ENCODE measurements at places on chromosomes 2 and 18.

- no peak for DNase-seq
These were observed 1363.9 kb upstream of the CRIM1 start for GRCh38 chr2:34991508-34992274.

- no peak for DNase-seq
These were observed 178.0 kb downstream of the ASXL3 start for GRCh38 chr18:33755931-33756560.

DNA sequence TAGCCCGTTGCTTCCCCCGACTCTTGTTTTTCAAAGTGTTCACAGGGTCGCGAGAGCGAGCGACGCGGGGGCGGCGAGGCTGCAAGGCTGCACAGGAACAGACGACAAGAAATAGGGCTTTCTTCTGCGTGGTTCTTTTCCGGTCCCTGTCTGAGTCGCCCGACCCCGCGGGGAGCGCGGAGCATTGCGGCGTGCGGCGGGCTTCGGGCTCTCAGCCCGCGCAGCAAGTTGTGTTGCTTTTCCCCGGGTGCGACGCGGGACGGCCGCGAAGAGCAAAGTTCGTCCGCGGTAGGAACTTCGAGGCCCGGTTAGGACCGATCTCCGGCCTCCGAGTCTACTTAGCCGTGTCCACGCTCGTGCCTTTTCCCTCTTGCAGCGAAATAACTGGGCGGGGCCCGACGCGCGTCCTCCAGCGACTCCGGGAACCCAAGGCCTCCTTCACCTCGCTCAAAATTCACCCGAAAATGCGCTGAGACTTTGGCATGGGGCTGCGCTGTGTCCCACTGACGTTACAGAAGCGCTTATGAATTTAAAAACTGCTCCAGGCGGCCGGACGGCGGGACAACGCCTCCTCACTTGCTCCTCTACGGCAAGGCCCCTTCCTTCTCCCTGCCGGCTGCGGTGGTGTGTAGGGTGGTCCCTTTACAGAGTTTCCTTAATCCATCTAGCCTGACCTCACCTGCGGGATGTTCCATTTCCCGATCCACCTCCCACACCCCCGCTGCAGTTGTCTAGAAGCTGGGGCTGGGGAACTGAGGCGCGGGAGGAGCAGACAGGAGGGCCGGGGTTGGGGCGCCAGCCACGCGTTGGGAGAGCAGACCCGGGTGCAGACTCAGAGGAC is 1.5 kb upstream of the BCL2L11 start:
- no peak for DNase-seq

- no peak for DNase-seq
These were observed 22.0 kb upstream of the RALBP1 start for GRCh38 chr18:9453283-9453682.

- DNase-seq: no peak
These were observed 203.4 kb upstream of the TRIB2 start for GRCh38 chr2:12513339-12513738.

GRCh38 chr2:238376884-238377391 is 49.8 kb upstream of the ASB1 start:
- DNase-seq: no peak

- no peak for DNase-seq
These were observed 797 bp downstream of the CTIF start for GRCh38 chr18:48539406-48540250.

DNA sequence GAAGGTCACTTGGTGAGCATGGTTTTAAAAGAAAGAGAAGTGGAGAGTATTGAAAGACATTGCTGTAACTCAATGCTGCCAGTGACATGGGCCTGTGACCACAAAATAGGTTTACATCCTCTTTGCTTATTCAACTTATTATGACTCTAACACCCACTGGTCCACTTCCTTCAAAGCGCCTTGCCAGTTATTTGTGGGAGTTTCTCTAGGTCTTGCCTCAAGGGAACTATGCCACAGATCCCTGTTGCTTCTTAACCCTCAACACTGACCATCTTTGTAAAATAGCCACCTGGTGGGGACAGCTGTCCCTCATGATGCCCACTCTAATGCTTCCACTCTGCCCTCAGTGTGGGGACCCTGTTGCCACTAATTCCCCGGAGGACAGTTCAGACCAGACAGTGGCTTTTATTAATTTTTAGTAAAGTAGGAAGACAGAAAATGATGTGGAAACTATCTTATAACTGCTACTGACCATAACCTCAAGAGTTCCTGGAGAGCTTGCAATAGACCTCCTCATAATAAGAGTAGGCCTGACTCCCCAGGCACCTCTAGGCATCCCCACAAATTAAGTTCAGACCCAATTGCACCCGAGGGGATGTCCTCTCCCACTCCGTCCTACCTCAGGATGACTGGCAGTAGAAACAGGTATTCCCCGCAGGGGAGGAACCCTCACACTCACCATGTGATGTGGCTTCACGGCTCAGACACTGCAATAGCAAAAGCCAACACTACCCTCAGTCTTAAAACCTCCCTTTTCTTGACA is 31.3 kb upstream of the SLC25A52 start:
- DNase-seq: no peak

- no peak for DNase-seq
These were observed 483.0 kb upstream of the ID2 start for GRCh38 chr2:8198766-8199382.

GRCh38 chr2:182545420-182546167 is 118.8 kb upstream of the PDE1A start:
- no peak for DNase-seq

- DNase-seq: no peak
These were observed 12.2 kb downstream of the SCN1A start for GRCh38 chr2:166115589-166115988.

DNA sequence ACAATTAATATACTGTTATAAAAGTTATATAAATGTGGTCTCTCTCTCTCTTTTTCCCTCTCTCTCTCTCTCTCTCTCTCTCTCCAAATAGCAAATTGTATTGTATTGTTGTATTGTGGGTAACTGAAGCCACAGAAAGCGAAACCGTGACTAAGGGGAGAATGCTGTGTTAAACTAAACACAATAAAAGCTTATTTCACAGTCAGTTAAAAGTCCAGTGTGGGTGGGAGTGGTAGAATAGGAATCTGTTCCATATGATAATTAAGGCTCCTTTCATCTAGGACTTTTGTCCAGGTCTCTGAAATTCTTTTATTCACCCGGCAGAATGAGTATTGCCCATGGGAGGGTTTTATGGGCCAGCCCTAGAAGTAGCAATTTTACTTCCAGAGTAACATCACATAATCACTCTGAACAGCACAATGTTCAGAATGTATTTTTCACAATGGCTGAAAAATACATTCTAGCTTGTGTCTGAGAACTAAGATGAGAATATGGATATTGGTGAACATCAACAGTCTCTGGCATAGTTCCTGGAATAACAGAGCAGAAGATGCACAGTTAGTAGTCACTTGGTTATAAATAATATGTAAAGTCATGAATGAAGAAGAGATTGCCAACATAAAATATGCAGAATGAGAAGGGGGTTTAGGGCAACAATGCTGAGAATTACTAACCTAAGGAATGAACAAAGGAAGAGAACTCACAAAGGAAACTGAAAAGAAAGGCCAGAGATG is 399.1 kb downstream of the PLCL1 start:
- no peak for DNase-seq

DNA sequence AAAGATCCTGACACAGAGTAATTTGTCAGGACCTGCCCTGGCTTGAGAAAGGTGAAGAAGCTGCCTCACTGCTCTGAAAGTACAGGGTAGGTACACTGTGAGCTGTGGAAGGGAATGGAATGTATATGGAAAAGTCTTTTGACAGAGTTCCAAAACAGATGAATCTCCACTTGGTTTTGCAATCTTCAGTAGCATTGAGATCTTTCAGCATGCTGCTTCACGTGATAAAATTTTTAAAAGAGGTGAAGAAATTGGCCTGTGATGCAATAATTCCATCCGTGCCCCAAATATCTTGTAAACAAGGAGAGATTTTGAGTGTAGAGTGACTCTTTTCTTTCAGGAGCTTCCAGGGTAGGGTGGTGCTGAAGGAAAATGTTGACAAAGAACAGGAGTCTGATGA is 123.1 kb downstream of the OSR1 start:
- no peak for DNase-seq

DNA sequence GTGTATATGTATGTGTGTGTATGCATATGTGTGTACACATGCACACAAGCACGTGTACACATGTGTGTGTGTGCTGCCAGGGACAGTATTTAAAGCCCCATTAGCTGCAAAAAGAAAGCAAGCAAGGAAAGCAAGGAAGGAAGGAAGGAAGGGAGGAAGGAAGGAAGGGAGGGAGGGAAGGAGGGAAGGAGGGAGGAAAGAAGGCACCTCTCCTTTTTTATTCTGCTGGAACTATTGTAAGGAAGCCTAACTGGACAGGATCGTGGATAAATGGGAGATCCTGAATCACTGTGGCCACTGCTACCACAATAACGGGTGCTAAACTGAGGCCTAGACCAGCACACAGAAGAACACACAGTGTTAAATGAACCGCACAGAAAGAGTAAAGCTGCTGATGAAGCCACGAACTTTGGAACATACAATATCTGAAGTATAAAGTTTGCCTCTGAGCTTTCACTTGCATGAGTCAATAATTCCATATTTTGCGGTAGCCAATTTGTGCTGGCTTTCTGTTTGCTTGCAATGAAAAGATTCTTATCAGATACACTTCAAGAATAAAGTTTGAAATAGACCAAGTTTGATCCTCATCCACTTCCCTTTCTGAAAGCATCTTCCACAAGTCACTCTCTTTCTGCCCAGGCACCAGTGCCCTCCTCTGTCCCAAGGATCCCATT is 15.5 kb downstream of the CACNB4 start:
- DNase-seq: no peak

- no peak for DNase-seq
These were observed 79.2 kb upstream of the IL1R2 start for GRCh38 chr2:101912545-101912944.

DNA sequence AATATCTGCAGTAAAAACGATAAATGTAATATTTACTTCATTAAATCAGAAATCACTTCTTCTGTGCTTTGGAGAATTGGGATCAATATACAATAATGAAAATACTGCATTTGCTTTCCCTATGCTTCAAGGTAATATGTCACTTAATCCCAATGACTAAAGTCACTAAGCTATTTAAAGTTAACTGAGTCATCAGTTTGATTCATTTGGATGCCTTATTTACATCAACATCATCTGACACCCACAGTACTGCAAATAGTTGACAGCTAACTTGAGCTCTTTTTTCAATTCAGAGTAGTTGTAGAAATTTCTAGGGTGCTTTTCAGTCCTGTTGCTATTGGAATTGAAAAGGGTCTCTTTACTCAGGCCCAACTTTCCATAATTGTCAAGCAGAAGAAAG is 776.9 kb upstream of the FSHR start:
- no peak for DNase-seq

DNA sequence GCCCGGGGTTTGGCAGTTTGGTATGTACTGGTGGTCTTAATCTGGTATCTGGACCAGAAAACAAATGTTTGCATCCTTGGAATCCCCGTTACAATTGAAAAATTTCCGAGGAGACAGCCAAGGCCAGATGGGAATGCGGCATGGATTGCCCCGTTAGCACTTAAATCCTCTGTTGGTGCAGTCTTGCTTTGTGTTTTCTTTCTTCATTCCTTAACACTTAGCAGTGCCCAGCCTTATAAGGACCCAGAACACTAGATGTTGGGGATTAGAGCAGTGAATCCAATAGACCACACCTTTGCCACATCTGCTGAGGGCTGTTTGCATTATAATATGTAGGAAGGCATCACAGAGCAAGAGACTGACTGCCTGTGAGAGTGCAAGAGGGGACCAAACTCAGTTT is 12.8 kb upstream of the ZNF532 start:
- DNase-seq: no peak

DNA sequence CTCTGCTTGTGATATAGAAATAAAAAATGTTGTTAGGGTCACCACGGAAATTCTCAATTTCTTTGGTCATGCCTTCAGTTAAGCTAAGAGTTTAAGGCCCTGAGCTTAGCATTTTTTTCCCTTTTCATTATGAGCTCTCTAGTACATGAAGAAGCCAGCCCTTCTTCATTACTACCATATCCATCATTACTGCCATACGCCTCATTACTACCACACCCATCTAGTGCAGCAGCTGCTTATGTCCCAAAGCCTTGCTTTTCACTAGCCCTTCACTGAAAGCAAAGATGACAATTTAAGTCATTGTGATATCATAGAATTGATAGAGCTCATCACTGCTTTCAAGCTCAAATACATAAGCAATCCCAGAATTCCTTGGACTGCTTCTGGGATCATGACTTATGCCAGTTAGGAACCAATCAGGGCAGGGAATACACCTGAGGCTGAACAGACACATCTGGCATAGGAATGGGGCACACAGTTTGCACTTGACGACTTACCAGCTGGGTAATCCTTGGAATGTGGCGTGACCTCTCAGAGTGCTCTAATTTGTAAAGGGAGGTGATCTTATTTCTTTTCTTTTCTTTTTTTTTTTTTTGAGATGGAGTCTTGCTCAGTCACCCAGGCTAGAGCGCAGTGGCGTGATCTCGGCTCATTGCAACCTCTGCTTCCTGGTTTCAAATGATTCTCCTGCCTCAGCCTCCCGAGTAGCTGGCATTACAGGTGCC is 40.3 kb downstream of the SOWAHC start:
- no peak for DNase-seq

DNA sequence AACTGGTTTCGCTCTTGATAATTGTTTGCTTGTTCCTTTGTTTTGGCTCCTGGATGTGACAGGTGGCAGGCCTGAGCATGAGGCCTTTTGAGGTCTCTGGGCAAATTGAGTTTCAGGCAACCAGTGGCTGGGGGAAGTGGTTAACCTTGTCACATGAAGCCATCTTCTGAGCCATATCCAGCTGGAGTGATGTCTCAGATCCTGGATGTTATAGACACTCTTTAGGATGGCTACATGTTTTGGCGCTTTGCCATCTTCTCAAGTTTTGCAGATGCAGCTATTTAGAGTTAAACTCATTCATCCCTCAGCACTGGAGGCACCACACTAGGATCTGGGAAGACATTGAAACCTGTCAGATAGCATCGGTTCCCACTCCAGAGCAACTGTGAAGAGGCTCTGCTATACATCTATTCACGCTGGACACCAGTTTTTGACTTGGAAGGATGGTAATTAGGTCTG is 25.3 kb upstream of the TACR1 start:
- no peak for DNase-seq
